Dermis microvascular lymphatic vessel endothelial cell (primary cell): ENCODE measurements at places on chromosomes 11 and 22. TPM values are rescaled to one million over a fixed set of nuclear protein-coding genes. Genes with fewer than 3 reads are reported as not detected.

GNB1L gene
- 5.4 and 5.5 TPM in 2 replicates for total RNA-seq

IFITM2 gene
- 23.1 and 91.9 TPM in 2 replicates for total RNA-seq

P2RX3 gene
- not detected in 2 replicates for total RNA-seq

OR51B5 gene
- total RNA-seq: not detected in 2 replicates

SLCO2B1 gene
- 5.0 and 8.2 TPM in 2 replicates for total RNA-seq

JAML gene
- total RNA-seq: under 0.01 and 0.13 TPM in 2 replicates

RIMBP3C gene
- total RNA-seq: under 0.01 and 0.13 TPM in 2 replicates

DMC1 gene
- total RNA-seq: 0.63 and 0.90 TPM in 2 replicates

SCGB1D2 gene
- not detected in 2 replicates for total RNA-seq

SLC29A2 gene
- 0.77 and 1.0 TPM in 2 replicates for total RNA-seq

OR4C6 gene
- not detected in 2 replicates for total RNA-seq

KRTAP5-9 gene
- not detected in 2 replicates for total RNA-seq

OR10A2 gene
- not detected in 2 replicates for total RNA-seq

CBLIF gene
- not detected in 2 replicates for total RNA-seq

TMEM45B gene
- 1.9 and 2.9 TPM in 2 replicates for total RNA-seq

PANX3 gene
- not detected in 2 replicates for total RNA-seq

CABP7 gene
- total RNA-seq: not detected in 2 replicates

TCF20 gene
- 15.1 and 18.2 TPM in 2 replicates for total RNA-seq

VSIG2 gene
- total RNA-seq: 0.13 TPM in 1 of 2 replicates, not detected in the other

MYO7A gene
- total RNA-seq: 8.3 and 15.4 TPM in 2 replicates

OR8H1 gene
- not detected in 2 replicates for total RNA-seq

FJX1 gene
- total RNA-seq: 25.2 and 30.5 TPM in 2 replicates

SLC35E4 gene
- total RNA-seq: 26.4 and 31.3 TPM in 2 replicates

TALDO1 gene
- total RNA-seq: 112 and 113 TPM in 2 replicates

RAB3IL1 gene
- 1.9 and 11.3 TPM in 2 replicates for total RNA-seq

PGR gene
- total RNA-seq: under 0.01 TPM in 2 replicates

RFPL1 gene
- total RNA-seq: not detected in 2 replicates

OR5A1 gene
- total RNA-seq: not detected in 2 replicates

H19 gene
- 5.5 and 162 TPM in 2 replicates for total RNA-seq

JRKL gene
- total RNA-seq: 4.2 and 4.3 TPM in 2 replicates

KIAA0930 gene
- total RNA-seq: 39.3 and 57.7 TPM in 2 replicates

SGSM1 gene
- 4.1 and 9.2 TPM in 2 replicates for total RNA-seq

TRIM34 gene
- 8.0 and 8.1 TPM in 2 replicates for total RNA-seq

MMP7 gene
- total RNA-seq: 0.90 and 2.1 TPM in 2 replicates

OR5P2 gene
- total RNA-seq: not detected in 2 replicates

DDTL gene
- 5.2 and 6.2 TPM in 2 replicates for total RNA-seq

RASL10A gene
- 2.3 and 11.4 TPM in 2 replicates for total RNA-seq

CFAP300 gene
- not detected in 2 replicates for total RNA-seq
